HS-5 (cell line): ENCODE measurements at places on chromosomes 4 and X.

DNA sequence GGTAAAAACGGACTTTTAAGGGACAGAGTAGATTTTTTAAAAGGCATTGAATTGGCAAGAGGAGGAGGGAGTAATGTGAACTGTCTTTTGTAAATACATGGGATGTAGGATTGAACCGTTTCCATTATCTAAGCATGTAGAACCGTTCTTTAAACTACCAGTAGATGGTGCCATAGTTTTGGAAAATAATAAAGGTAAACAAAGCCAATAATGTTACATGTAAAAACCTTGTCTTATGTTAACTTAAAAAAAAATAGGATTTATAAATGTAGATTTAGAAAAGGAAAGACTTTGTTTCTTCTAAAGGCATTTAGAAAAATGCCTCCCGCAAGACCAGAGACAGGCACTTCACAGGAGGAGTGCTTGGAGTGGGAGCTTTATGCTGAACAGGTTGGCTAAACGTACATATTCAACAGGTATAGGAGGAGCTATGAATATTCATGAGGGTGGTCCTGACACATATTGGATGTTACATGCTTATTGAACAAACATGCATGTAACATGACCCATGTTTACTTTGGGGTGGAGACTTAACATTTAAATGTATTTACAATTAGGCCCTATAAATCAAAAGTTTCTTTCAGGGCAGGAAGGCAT, 45.5 kb upstream of the FAM241A start:
- peak; percentile 22 for DNase-seq

DNA sequence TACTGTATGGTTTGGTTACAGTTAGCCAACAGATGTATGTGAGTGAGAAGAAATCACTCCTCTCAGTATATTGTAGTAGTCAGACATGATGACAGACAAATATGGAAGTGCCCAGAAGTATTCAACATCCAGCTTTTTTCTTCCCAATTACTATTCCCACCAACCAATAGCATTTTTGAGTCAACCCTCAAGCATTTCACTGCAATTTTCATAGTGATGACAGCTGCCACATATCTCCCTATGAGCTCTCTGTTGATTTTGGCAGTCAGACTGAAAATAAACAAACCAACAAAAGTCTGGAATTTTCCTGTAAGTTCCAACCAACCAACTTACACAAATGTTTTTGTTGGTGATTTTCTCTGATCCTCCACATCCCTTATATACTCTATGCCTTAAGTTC, 8.2 kb upstream of the TRAM1L1 start:
- DNase-seq: no peak

GRCh38 chrX:66200855-66201795, 37.1 kb downstream of the HEPH start:
- no peak for DNase-seq

DNA sequence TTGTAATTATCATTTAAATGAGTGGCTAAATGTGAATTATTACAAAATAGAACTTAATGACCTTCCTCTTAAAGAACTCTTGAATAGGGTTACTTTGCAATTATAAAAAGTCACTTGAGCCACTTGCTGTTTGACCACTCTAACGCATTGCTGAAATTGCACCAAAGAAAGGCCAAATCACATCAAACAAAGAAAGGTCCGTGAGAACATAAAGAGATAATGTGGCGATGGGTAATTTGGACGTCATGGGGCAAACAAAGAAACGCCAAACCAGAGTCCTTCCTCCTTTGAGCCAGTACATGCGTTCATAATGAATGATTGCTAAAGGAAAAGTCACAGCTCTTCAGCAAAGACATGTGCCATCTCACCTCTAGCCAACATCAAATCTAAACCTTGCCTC, 229.8 kb upstream of the STS start:
- no peak for DNase-seq

DNA sequence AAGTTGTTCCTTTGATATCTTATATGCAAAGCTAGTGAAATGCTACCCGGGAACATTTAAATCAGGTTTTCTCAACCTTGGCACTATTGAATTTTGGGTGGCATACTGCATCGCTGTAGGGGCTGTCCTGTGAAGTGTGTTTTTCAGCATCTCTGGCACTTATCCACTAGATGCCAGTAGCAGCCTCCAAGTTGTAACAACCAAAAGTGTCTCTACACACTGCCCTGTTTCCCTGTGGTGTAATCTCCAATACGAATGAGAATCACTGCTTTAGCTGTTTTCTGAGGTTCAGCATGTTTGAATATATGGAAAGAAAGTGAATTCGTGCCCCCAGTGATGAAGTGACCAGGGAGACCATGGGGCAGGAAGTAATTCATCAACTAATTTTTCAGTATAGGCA, 551.6 kb upstream of the PRKX start:
- no peak for DNase-seq

GRCh38 chr4:143313521-143313920, 23.2 kb upstream of the GAB1 start:
- no peak for DNase-seq

DNA sequence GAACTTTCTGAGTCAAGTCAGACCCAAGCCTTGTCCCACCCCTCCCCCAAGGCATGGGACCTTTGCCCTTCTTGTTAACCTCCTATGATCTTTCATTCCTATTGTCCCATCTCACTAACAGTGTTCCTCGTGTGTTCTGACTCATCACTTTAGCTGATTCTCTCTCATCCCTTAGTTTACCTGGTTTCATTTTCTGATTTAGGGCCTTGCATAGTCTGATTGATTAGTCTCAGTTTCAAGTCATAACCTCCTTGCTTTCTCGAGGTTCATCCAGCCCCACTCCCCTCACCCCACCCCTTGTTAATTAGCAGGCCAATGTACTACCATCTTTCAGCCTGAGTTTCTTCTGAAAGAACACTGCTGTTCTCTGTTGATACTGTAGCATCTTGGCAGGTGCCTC, 517.4 kb downstream of the RPA4 start:
- no peak for DNase-seq

DNA sequence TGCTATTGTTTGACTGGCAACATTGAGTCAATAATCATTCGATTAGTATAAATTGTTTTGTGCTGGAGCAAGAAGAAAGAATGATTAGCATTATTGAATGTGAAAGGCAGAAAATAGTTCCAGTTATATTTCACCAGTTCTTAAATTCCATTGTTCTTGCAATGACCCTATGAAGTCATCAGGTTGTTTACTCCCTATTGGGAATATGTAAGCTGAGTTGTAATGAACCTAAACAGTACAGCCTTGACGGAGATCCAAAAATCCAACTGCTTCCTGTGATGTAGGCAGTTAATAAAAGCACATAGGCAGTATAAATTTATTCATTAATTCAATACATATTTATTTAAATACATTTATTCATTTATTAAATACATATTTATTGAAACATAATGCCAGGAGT, 947.5 kb downstream of the PCDH7 start:
- no peak for DNase-seq

GRCh38 chrX:1222531-1223241, 10.2 kb upstream of the CRLF2 start:
- DNase-seq: no peak

GRCh38 chr4:86935566-86935852, 698 bp downstream of the AFF1 start:
- DNase-seq: no peak

- DNase-seq: peak; percentile 98
These were observed 20.5 kb downstream of the ARSJ start for GRCh38 chr4:113958766-113959538.

DNA sequence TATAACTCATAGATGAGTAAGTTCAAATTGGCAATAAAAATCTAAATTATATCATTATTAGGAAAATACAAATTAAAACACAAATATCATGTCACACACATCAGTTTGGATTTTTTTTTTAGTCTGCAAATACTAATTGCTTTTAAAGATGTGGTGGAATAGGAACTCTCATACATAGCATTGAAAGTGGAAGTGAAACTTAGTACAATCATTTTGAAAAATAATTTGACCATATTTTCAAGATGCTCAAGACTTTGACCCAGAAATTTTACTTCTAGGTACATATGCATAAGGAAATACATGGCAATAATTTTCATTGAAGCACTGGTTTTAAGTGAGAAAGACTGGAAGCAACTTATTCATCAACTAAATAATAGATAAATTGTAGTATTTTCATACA, 147.5 kb upstream of the SMIM31 start:
- DNase-seq: no peak

DNA sequence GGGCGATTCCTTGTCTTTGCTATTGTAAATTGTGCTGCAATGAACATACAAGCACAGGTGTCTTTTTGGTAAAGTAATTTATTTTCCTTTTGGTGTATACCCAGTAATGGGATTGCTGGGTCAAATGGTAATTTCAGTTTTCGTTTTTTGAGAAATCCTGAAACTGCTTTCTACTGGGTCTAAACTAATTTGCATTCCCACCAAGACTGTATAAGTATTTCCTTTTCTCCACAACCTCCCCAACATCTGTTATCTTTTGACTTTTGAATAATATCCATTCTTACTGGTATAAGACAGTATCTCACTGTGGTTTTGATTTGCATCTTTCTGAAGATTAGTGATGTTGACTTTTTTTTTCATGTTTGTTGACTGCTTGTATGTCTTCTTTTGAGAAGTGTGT, 2506.0 kb downstream of the PCDH7 start:
- DNase-seq: no peak

GRCh38 chrX:120672389-120672788, 42.5 kb upstream of the C1GALT1C1 start:
- peak; percentile 20 for DNase-seq

- no peak for DNase-seq
These were observed 27.3 kb downstream of the MND1 start for GRCh38 chr4:153371701-153372234.

DNA sequence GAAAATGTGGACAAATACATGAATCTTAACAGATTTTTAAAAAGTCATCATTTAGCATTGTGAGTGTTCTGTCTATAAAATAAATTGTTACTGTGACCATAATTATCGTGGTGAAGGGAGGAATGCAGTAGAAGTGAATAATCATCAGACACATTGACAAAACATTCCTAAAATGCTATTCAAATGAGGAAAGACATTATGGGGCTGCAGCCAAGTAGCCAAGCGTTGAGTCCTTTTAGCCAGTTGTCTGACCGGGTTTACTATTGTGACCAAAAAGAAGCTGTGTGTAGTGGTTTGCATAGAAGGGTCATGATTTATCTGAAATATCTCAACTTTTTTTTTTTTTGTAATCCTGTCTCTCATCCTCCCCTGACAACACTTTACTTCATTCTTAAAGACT, 19.5 kb downstream of the WWC2 start:
- DNase-seq: peak; percentile 89
